Midbrain (tissue), 1 donor: ENCODE measurements at places on chromosomes 11 and 22.

- DNase-seq, result no peak
Observed at GRCh38 chr22:17606496-17606895, 22.1 kb downstream of the ATP6V1E1 start.

DNA sequence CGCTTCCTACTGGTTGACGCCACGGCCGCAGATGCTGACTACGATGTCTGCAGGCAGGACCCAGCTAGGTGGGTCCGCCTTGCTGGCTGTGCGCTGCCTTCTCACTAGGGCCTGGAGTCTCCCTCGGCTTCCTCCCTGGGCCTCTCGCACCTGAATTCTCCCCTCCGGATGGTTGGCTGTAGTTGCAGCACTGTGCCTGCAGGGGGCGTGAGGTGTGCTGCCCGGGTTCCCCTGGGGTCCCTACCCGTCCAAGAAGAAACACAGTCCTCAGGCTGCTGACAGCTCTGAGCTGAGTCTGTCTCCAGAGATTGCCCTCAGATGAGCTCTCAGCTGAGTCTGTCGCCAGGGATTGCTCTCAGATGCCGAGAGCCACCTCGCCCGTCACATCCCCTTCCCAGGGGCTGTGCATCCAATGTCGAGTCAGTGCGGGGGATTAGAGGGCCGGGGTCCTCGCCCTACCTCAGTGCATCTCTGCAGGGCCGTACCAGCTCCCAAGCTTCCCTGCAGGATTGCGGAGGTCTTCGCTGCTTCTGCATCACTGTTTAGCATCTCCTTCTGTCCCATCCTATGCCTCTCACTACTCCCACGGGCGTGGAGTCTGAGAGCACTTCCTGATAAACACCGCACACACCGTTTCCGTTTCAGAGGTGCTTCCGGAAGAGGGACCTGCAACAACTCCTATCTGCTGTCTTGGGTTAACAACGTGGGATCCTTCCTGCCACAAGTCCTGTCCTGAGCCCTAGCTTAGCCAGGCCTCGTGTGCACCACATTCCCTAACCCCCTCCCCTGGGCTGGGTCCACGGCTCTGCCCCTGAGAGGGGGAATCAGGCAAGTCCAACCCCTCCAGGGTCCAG lies 196.9 kb downstream of the CSNK2A3 start:
- no peak for DNase-seq

DNA sequence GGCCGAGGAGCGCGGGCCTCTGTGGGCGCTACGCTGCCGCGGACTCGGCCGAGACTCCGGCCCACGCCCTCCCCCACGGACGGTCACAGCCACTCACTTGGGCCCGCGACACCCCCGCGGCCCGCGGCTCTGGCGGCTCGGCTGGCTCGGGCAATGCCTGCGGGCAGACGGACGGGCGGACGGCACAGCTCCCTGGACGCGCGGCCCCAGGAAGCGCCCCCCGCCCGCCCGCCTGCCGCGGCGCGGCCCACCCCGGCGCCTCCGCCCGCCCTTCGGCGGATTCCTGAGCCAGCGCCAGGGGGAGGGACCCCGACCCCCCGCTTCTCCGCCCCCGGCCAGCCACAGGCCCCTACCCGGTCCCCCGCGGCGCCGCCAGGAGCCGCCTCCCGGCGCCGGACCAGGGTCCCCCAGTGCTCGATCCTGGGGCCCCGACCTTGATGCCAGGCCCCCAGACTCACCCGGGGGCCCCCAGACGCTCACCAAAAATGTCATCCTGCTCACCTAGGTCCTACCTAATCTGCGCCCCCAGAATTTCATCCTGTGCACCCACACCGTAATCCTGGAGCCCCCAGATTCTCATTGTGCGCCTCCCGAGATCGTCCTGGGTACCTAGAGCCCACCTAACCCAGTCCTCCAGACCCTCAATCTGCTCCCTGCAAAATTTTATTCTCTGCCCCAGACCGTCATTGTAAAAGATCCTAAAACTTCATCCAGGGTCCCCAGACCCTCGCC lies at the start of gene EFEMP2:
Gene EFEMP2 (minus strand): TSS at position 215 of the 732 bp plus-strand sequence. CDS start 446 bp downstream, outside the sequence.
- no peak for DNase-seq

- no peak for DNase-seq
Observed at GRCh38 chr11:131943295-131943694, 572.9 kb downstream of the NTM start.
